ENCODE measurements at places on chromosomes 2 and 18.

DNA sequence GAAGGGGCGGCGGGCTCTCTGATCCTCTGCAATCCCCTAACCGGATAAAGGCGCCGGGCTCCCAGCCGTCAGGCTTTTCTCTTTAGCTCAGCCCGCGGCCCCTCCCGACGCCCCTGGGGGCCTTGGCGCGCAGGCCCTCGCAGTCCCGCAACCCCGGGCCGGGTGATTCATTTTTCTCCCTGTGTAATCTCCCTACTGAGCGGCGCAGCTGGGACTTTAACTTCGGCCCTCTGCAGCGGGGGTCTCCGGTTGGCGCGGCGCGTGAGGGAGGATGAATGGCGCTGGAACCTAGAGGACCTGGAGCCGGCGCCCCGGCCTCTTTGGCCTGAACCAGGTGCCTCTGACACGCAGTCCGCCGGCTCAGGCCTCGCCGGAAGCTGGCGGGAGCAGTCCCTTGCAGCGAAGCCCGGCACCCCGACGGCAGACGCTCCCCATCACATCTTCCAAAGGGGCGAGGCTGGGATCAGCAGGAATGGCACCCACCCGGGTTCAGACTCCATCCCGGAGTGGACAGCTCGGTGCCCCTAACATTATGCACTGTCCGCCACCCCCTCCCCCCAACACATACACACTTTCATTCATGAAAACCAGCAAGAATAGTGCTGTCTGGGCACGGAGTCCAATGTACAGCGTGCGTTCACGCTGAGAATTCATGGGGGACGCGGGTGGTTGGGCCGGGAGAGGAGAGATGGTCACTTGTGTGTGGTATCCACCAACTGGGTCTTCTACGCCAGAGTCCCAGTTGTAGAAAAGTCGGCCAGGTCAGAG is 1.2 kb downstream of the CNGA3 start:
- no peak for DNase-seq

DNA sequence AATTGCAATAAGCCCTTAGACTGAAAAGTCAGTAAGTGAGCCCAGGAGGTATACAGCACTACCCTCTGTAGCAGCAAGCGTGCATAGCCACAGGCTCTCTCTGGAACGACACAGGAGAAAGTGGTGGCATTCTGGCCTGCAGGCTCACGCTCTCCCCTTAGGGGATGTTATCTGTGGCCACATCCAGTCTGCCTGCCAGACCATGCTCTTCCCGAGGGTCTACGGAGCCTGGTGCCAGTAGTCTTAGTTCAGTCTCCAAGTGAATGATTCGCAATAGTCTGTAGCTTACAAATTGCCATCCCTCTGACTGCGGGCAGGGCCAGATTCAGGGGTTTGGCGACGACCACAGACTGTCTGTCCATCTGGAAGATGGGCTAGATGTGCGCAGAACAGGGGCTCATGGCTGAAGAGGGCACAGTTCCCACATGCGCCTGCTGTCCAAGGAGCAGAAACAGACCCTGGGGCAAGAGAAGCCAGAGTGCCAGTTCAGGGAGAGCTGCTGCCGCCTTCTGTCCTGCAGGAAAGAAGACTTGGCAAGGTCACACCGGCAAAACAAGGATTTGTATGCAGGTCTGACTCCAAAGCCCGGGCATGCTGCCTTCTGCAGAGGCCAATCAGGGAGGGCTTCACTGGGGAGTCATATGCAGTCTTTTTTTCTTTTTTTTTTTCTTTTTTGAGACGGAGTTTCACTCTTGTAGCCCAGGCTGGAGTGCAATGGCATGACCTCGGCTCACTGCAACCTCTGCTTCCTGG is 3.5 kb upstream of the KLF11 start:
- DNase-seq, result no peak

- no peak for DNase-seq
These were observed 117.6 kb upstream of the PID1 start for GRCh38 chr2:229388731-229389130.

DNA sequence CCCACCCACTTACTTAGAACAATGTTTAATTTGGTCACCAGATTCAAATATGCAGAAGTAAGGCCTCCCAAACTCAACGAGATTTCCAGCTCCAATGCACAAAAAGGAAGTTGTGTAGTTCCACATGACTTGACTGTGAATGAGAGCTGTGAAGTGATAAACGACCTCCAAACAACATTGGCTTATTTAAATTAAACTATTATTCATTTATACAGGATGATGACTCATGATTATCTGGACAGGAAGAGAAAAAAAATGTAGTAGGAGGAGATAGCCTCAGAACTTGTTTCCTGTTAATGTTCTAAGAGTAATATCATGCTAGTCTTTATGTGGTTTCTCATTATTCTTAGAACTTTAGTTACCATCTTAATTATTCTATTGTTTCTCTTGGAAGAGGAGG is 237.3 kb downstream of the C1D start:
- DNase-seq, result no peak

All from omental fat pad (tissue), 4 donors.